ENCODE measurements at places on chromosomes 3 and 15.

DNA sequence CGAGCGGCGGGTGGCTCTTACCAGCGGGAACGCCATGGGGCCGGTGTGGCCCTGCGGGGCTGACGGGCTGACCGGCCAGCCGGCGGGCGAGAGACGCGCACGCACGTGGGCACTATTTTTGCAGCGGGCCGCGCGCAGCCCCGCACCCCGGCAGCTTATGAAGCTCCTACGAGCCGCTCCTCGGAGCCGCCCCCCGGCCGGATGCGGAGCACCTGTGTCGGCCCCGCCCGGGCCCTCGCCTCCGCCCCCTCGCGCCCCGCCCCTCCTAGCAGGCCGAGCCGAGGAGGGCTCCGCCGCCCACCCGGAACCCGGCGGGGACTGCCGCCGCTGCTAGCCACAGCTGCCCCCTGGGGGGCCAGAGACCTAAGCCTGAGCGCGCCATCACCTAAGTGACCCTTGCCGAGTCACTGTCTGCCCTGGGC is 683 bp upstream of the CPEB1 start:
- no peak for DNase-seq

- DNase-seq, result no peak
These were observed 90.1 kb downstream of the PCSK6 start for GRCh38 chr15:101399431-101399830.

GRCh38 chr15:61153291-61153690 is 75.8 kb downstream of the RORA start:
- DNase-seq, result no peak

GRCh38 chr3:52895418-52895817 is 1.9 kb downstream of the STIMATE start:
- DNase-seq, result no peak

DNA sequence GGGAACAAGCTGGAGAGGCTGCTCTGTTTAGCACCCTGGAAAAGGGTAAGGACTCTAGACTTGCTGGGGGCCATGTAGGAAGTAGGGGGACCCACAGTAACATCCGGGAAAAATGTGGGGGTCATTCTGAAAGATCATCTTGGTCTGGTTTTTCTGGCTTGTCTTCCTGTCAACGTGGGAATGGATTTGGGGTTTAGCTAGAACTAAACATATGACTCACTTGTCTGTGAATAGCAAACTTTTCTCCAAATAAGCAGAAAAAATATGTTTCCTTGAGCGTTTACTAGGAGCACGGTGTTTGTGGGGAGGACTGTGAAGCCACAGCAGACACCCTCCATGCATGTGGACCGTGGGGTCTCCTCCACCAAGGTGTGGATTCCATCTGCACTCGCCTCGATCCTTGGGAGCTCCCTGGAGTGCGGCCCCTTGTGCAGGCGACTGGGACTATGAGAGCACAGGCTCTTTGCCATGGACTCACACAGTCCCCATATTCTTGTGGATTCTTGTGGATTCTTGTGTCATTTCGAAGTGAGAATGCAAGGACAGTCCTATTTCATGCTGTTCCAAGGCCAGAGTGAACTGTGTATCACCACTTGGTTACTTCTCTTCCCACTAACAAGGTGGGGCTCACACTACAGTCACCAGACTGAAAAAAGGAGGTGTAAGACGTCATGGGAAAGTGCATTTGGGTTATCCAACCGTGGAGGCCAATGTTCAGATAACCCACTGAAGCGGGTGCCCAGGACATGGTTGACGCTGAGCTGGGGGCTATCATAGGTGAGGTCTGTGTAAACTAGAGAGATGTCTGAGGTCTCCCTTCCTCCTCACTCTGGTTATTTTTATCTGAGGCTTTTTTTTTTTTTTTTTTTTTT is 25.5 kb downstream of the PGPEP1L start:
- no peak for DNase-seq
